ENCODE measurements at places on chromosomes 4 and X. TPM values are rescaled to one million over a fixed set of nuclear protein-coding genes. Genes with fewer than 3 reads are reported as not detected.

Gene STPG2
- total RNA-seq = not detected

Gene TCP11X1
- not detected for total RNA-seq

Gene NDUFB11
- 17.0 TPM for total RNA-seq

Gene HOPX
- total RNA-seq = 1.3 TPM

Gene CSAG2
- total RNA-seq = not detected

Gene SLC4A4
- 16.8 TPM for total RNA-seq

Gene H2BW2
- not detected for total RNA-seq

DNA sequence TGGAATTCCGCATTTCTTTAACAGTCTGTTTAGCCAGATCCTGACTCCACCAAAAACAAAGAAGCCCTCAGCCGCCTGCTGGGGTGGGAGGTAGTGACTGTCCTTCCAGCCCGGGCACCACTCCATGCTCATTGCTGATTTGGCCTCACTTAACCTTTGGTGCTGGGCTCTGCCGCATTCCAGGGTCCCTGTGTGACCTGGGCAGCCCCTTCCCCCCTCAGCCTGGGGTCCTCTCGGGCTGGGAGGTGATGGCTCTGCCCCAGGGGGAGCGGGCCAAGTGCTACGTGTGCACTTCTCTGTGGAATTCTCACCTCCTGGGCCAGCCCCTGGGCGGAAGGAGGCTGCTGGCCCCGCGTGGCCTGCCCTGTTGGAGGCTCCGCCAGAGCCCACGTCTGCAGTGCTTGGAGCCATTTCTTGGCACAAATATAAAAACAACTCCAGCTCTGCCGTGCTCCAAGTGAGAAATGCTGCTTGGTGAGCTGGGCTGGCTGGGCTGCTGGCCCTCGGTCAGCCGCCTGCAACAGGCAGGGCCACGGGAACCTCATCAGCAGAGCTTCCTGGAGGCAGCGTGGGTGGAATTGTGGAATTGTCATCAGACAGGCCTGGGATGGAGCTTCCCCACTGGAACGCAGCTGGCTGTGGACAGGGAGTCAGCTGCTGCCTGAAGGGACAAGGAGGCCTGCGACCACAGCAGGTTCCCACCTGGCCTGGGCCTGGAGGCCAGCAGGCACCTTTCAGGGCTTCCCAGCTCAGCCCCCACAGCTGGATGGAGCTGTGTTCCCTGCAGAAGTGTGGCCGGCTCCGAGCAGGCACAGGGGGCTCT, 66.0 kb downstream of the TRMT44 start:
- peaks cover 17% of the 10 kb centered on the region for H3K4me1 ChIP-seq
- H3K27me3 ChIP-seq = peaks cover 18% of the 10 kb centered on the region
- peak; percentile 74 for DNase-seq
- no peaks in the 10 kb centered on the region for H3K36me3 ChIP-seq
- peak overlapping the region; percentile 70 for H3K27ac ChIP-seq

DNA sequence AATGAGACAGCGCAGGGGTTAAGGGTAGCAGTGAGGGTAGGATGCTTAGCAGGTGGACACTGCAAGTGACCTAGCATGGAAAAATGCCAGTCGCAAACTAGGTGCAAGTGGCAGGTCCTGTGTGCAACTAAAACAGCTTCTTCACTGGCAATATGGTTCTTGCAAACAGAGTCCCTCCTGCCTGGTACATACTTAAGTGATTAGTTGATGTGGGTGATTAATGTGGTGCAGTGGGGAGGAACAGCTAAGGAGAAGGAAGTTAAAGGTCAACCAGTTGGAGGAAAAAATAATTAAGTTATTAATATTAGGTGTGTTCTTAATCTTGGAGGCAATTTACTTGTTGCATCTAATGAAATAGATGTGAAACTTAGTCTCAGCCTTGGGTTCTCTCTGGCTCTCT, 121.6 kb upstream of the IGFBP7 start:
- no peak overlapping the region for H3K4me3 ChIP-seq
- no peaks in the 10 kb centered on the region for H3K27me3 ChIP-seq
- H3K27ac ChIP-seq = no peak overlapping the region
- H3K36me3 ChIP-seq = no peaks in the 10 kb centered on the region

DNA sequence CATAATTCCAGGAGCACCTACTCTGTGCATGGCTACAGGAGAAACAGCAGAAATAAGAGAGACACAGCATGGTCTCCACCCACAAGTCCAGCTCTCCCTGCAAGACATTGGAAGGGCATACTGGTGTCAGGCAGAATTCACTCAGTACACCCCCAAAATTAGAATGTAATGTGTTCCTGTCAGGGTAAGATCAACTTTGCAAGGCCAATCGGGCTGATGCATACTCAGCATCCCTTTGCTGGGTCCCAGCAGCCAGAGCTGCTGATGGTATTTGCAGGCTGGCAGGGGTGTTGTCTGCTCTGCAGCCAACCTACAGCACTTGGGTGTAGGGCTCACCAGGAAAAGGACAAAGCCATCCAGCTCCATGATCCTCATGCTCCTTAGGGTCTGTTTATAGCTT, 295.4 kb upstream of the STS start:
- no peaks in the 10 kb centered on the region for H3K27me3 ChIP-seq
- no peak overlapping the region for H3K4me3 ChIP-seq
- no peak overlapping the region for H3K27ac ChIP-seq
- no peak for DNase-seq

GRCh38 chr4:111937368-111937767, 207.9 kb upstream of the FAM241A start:
- H3K4me3 ChIP-seq = no peak overlapping the region
- H3K27me3 ChIP-seq = no peaks in the 10 kb centered on the region
- no peaks in the 10 kb centered on the region for H3K4me1 ChIP-seq
- DNase-seq = peak; percentile 2
- H3K27ac ChIP-seq = no peak overlapping the region
- H3K36me3 ChIP-seq = no peaks in the 10 kb centered on the region

- H3K4me3 ChIP-seq = no peak overlapping the region
- H3K27ac ChIP-seq = no peak overlapping the region
- no peaks in the 10 kb centered on the region for H3K36me3 ChIP-seq
- H3K4me1 ChIP-seq = peaks cover 4% of the 10 kb centered on the region
Measured at GRCh38 chr4:185846505-185847150, 34.6 kb upstream of the SORBS2 start.

- 0 out of 2 replicates have a peak, but pooled peaks cover 2% of the 10 kb centered on the region for H3K4me1 ChIP-seq
- H3K4me3 ChIP-seq = peak overlapping the region; percentile 14
- peak; percentile 81 for DNase-seq
- H3K27ac ChIP-seq = peak overlapping the region; percentile 81
- H3K27me3 ChIP-seq = no peaks in the 10 kb centered on the region
Measured at GRCh38 chrX:10755439-10756334, 135.3 kb upstream of the MID1 start.

DNA sequence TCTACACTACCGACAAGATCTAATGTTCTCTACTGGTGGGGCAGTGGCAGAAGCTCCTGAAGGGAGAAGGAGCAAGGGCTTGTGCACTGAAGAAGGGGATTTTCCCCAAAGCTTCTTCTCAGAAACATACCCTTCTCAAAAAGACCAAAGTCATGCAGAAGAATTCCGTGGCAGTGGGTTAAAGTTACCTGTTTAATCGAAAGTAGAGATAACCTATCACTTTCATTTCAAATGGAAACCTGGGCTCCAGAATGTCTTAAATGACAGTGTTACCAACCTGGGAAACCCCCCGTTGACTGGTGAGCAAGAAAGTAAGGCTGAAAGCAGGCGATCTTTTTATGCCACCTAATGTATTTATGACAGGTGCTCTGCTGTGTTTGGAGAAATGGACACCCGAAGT, 92.5 kb upstream of the TEX13D start:
- H3K4me1 ChIP-seq = no peaks in the 10 kb centered on the region
- H3K4me3 ChIP-seq = no peak overlapping the region
- DNase-seq = no peak
- no peak overlapping the region for H3K27ac ChIP-seq

DNA sequence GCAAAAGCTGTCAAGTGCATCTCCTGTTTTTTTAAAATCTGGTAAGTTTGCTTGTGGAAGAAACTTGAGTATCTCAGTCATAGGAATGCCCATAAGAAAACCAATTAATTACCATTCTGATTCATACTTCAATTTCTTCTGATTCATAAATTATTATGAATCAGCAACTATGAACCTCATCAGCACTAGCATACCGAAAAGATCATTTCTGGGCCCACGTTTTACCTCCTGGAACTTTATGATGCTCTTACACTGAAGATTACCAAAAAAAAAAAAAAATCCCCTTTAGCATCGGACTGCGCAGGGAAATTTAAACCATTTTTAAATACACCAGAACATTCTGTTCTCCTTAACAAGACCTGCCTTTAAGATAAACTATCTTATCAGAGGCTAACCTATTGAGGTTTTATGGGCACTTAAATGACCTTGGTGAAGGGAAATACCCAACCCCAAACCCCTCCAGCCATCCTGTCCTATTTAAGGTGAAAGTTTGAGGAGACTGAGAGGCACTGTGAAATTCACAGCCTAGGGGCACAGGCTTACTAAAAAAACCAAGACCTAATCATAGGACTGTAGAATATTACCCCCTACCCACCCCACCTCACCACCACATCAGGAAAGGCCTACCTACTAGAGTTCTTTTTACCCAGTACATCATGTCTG, 38.2 kb upstream of the ABCG2 start:
- no peaks in the 10 kb centered on the region for H3K36me3 ChIP-seq
- no peak overlapping the region for H3K27ac ChIP-seq
- H3K27me3 ChIP-seq = no peaks in the 10 kb centered on the region
- H3K4me3 ChIP-seq = no peak overlapping the region
- H3K4me1 ChIP-seq = no peaks in the 10 kb centered on the region

DNA sequence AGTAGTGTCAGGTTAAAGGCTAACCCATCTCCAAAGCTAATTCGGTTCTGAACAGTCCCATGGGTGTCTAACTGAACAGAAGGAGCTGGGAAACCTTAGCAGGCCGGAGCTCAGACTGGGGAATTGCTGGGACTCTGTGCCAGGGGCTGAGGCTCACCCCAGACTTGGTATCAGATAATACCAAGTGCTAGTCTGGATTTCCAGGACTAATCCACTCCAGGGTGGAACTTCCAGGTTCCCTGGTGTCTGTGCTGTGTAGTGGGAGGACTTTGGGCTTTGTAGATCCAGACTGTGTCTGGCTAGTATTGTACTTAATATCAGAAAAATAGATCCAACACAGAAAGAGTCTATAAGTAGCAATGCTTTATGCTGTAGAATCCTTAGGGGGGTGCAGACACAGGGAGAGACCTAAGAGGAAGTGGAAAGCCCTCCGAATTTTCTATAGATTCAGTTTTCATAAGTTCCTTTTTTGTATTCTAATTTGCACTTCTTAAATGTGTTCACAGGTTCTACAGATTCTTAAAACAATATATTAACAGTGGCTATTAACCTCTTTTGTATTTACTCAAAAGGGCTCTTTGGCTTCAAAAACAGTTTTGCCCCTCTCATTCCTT, 4.1 kb downstream of the ZNF827 start:
- H3K27ac ChIP-seq = 0 out of 2 replicates have a peak overlapping the region, but pooled peaks have one; percentile 2
- H3K36me3 ChIP-seq = no peaks in the 10 kb centered on the region
- peaks cover 7% of the 10 kb centered on the region for H3K4me1 ChIP-seq
- no peaks in the 10 kb centered on the region for H3K27me3 ChIP-seq
- no peak overlapping the region for H3K4me3 ChIP-seq

- H3K4me3 ChIP-seq = peak overlapping the region; percentile 80
- DNase-seq = no peak
- H3K27me3 ChIP-seq = no peaks in the 10 kb centered on the region
- no peak overlapping the region for H3K27ac ChIP-seq
Measured at GRCh38 chrX:47482065-47482511, 934 bp downstream of the ZNF41 start.

DNA sequence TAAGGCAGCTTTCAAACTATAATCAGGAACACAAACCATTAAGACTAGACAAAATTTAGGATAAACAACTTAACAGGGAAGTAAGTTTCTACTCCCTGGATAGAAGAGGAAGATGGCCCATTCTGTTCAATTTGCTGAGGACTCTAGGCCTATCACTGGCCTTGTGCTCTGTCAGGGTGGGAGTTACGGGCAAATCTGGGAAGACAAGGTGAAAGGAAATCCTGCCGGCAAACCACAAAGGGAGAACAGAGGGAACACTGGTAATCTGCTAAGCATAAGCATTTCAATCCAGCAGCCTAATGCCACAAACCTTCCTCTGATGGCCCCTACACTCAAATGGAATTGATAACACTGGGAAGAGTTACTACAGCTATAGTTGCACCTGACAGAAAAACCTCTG, 8.3 kb downstream of the GPR82 start:
- H3K36me3 ChIP-seq = no peaks in the 10 kb centered on the region
- no peak overlapping the region for H3K4me3 ChIP-seq
- no peaks in the 10 kb centered on the region for H3K4me1 ChIP-seq
- no peak for DNase-seq
- no peak overlapping the region for H3K27ac ChIP-seq

- no peak for DNase-seq
- no peak overlapping the region for H3K27ac ChIP-seq
- no peaks in the 10 kb centered on the region for H3K27me3 ChIP-seq
- H3K4me1 ChIP-seq = no peaks in the 10 kb centered on the region
- no peak overlapping the region for H3K4me3 ChIP-seq
- no peaks in the 10 kb centered on the region for H3K36me3 ChIP-seq
Measured at GRCh38 chr4:79048878-79049277, 109.6 kb upstream of the PAQR3 start.

GRCh38 chr4:172147687-172148086, 334.5 kb downstream of the GALNTL6 start:
- no peak overlapping the region for H3K27ac ChIP-seq
- H3K27me3 ChIP-seq = no peaks in the 10 kb centered on the region
- no peaks in the 10 kb centered on the region for H3K4me1 ChIP-seq
- H3K4me3 ChIP-seq = no peak overlapping the region
- H3K36me3 ChIP-seq = no peaks in the 10 kb centered on the region

- H3K4me3 ChIP-seq = no peak overlapping the region
- no peaks in the 10 kb centered on the region for H3K36me3 ChIP-seq
- H3K27ac ChIP-seq = peak overlapping the region; percentile 58
- DNase-seq = peak; percentile 95
- peaks cover 21% of the 10 kb centered on the region for H3K4me1 ChIP-seq
Measured at GRCh38 chr4:147754037-147754445, 22.2 kb downstream of the ARHGAP10 start.

DNA sequence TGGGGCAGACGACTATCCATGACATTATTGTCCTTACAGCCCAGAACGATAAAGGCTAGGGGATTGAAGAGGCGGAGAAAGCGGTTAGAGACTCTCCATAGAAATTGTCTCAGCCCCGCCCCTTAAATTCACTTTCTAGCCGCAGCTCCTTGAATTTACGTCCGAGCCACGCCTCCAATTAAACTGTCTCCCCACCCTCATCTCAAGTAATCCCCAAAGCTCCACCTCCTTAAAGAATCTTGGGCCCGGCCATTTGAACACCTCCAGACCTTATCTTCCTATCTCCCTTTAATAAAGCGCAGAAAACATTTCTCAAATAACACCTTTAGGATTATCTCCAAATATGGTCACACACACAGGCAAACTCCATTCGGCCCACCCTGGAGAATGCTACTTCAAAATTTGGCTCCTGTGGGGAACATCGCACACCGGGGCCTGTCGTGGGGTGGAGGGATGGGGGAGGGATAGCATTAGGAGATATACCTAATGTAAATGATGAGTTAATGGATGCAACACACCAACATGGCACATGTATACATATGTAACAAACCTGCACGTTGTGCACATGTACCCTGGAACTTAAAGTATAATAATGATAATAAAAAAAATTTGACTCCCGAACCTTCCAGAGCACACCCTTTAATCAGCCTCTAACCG, 7.2 kb upstream of the MAGIX start:
- no peaks in the 10 kb centered on the region for H3K36me3 ChIP-seq
- DNase-seq = peak; percentile 58
- no peaks in the 10 kb centered on the region for H3K27me3 ChIP-seq
- H3K4me3 ChIP-seq = peak overlapping the region; percentile 38
- H3K27ac ChIP-seq = peak overlapping the region; percentile 66

- H3K27me3 ChIP-seq = no peaks in the 10 kb centered on the region
- no peak overlapping the region for H3K27ac ChIP-seq
- H3K36me3 ChIP-seq = no peaks in the 10 kb centered on the region
- DNase-seq = peak; percentile 9
Measured at GRCh38 chr4:66688674-66689073, 856.6 kb downstream of the CENPC start.

- H3K4me3 ChIP-seq = no peak overlapping the region
- DNase-seq = no peak
- H3K4me1 ChIP-seq = peaks cover 5% of the 10 kb centered on the region
- H3K27me3 ChIP-seq = no peaks in the 10 kb centered on the region
Measured at GRCh38 chr4:72387959-72388358, 181.1 kb downstream of the ADAMTS3 start.
